ENCODE measurements at places on chromosomes 6 and 20. TPM values are rescaled to one million over a fixed set of nuclear protein-coding genes. Genes with fewer than 3 reads are reported as not detected.
A peak's percentile ranks its signal among the peaks of the same experiment; 100 is the strongest.

SERPINB1 gene
- 14.7 TPM for polyA plus RNA-seq

- no peak for DNase-seq
These were observed 689 bp upstream of the PFDN4 start for GRCh38 chr20:54207053-54207742.

- no peak for DNase-seq
These were observed 179.4 kb downstream of the FOXC1 start for GRCh38 chr6:1789092-1789491.

DNA sequence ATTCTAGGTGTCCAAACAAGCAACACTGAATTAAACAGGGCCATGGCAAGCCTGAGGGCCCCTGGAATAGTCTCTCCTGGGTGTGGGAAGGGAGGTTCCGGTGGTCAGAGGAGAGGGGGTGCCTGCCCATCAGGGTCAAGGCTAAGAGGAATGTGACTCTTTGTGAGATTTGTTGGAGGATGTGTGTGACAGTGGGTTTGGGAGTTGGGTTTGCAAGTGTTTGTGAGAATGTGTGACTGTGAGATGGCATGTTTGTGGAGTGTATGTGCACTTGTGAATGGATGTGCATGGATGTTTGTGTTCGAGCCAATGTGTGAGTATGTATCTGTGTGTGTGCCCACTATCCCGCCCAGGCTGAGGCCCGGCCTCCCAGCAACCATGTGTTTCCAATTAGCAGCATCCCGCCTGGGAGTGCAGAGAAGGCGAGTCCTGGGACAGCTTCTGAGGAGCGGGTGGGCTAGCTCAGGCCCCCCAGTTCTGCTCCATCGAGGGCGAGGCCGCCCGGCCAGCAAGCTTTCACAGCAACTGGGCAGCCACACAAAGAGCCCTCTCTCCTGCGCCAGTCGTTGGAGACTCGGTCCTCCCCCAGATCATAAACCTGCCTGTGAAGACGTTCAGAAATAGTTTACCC lies 12.6 kb downstream of the FOXC1 start:
- DNase-seq: no peak

NRN1 gene
- polyA plus RNA-seq: 3.9 TPM

DNA sequence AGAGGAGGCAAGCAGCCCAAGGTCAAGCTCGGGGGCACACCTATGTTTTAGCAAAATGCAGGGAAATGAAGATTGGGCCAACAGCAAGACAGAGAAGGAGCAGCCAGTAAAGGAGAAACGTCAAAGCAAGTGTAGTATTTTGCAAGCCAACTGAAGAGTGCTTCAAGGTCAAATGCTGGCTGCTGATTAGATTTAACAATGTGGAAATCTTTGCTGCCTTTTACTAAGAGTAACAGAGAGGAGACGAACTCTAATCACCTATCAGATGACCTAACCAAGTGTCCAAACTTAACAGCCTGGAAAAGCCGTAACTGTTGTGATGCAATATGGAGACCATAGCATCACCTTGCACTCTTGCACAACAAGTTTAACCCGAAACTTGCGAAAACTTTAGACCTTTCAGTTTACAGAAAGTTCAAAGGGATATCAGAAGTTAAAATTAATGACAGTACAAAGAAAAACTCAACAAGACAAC lies 30.4 kb downstream of the AKIRIN2 start:
- no peak for DNase-seq

DNA sequence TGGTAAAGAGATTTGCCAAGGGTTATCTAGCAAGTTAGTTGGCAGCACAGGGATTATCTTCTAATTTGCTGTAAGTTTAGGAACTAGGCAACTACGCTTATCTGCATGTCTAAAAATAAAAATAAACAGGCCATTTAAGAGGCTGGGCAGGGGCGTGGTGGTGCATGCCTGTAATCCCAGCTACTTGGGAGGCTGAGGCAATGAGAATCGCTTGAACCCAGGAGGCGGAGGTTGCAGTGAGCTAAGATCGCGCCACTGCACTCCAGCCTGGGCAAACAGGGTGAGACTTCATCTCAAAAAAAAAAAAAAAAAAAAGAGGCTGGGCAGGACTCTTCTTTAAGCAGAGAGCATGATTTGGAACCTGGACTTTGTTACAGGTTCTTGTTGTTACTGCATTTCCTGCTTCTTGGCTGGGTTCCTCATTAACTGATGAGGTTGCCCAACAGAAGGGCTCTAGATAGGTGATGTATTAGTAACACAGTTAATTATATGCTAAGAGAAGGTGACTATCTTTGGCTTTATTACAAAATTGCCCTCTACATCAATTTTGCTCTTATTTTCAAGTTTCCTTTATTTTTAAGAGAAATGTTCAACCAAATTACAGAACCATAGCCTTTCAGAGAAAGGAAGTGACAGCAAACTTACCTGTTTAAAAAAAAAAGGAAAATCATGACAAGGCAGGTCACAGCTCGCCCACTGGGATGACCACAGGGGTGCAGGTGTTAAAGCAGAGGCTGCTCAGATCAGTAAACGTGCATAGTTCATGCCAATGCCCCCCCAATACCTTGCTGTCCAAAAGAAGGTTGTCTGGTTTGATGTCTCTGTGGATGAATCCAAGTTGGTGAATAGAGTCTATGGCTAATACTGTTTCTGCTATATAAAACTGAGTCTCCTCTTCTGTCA lies 32.5 kb downstream of the STK38 start:
- peak; percentile 3 for DNase-seq

DNA sequence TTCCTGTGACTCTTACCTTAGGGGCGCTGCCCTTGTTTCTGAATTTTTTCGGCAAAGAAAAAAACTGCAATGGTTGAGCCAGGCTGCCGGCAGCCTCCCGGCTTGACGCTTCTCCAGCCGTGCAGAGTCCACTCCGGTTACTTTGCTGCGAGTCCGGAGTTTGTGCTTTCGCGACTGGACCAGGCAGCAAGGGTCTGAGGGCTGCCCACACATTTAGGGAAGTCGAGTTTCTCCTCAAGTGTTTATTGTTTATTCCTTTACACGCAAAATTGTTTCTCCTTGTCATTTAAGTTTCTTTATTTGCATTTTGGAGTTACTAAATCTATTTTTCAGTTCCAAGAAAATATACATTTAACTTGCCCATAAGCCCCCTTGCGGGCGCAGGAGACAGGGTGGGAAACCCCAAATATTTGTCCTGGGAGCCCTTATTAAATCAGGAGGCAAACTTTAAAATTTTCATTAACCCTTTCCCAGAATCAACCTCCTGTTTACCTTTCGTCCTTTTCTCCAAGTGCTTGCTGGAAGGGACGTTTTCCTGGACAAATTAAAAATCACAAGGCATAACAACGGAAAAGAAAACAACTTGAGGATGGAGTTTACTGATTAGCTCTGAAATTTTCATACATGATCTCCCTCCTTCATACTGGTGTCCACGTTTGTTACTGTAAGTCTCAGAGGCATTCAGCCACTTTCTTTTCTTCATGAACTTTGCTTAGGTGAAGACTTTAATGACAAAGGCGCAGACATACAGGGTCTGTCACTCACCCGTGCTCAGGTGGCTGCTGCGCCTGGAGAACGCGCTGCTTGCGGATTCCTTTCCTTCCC lies 1.7 kb upstream of the PDE10A start:
- peak; percentile 34 for DNase-seq

TRIM38 gene
- 9.2 TPM for polyA plus RNA-seq

TCP11 gene
- 2.2 TPM for polyA plus RNA-seq

DNA sequence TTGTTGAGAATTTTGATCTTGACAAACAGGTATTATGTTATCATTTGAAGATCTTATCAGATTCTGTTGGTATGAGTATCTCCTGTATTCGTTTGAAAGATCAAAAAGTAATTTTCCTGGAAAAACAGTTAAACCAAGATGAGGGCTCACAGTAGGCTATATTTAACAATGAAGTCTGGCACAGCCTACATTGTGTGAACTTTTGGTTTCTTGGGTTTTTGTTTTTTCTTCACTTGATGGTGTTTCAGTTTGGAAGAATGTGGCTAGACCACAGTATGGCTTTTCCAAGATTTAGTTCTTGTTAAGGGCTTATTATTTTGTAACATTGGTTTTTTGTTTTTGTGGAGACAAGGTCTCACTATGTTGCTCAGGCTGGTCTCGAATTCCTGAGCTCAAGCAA lies 306.4 kb downstream of the CDKAL1 start:
- DNase-seq: no peak

DNA sequence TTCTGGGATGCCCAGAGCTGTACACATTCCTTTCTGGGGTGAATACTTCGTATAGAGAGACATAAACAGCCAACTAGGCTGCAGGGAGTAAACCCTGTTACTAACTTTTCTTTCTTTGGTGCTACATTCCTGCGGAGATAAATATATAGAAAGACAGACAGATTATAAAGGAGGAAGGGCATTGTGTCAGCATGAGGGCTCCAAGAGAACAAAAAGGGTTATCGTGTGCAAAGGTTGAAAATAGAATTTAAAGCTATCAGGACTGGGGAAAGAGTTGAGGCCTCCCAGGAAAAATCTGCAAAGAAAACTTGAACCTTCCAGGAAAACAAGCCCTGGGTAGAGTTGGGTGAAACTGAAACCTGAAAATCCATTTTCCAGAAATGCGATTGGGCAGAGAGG lies 68.0 kb downstream of the TMEM170B start:
- no peak for DNase-seq

RHAG gene
- polyA plus RNA-seq: 1.6 TPM

DNA sequence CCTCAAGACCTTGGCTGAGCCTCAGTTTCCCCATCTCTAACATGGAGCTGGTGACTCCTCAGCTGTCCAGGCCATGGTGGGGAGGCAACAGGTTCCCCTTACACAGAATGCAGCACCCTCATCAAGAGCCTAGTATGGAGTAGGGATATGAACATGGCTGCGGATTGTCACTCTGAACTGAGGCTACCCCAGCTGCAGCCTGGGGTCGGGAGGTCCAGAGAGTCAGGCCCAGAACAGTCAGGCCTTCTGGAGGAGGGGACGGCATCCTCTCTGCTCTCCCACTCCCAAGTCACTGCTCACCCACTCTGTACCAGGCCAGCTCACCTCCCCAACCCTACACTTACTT lies 1.4 kb upstream of the FOXS1 start:
- no peak for DNase-seq

BMP5 gene
- polyA plus RNA-seq: 2.8 TPM

GRCh38 chr6:13586603-13587542 lies 12.5 kb downstream of the SIRT5 start:
- DNase-seq: no peak

GRCh38 chr6:154432533-154433476 lies 76.2 kb upstream of the IPCEF1 start:
- no peak for DNase-seq

DNA sequence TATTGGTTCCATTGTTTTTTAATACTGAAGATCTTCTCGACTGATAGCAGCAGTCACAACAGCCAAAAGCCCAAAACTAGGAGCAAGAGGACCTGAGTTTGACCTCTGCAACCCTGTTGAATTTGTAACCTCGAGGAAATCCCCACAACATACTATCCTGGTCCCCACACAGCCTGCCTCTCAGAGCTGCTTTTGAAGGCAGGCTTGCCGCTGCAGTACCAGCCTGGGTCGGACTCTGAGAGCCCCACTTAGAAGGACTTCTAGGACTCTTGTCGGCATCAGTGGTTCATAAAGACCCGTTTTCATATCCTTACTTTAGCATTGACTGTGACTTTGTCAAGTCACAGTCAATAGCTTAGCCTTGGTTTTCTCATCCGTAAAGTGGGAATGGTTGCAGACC lies 49.3 kb downstream of the EBF4 start:
- no peak for DNase-seq

EEF1A2 gene
- polyA plus RNA-seq: 2.4 TPM

DNA sequence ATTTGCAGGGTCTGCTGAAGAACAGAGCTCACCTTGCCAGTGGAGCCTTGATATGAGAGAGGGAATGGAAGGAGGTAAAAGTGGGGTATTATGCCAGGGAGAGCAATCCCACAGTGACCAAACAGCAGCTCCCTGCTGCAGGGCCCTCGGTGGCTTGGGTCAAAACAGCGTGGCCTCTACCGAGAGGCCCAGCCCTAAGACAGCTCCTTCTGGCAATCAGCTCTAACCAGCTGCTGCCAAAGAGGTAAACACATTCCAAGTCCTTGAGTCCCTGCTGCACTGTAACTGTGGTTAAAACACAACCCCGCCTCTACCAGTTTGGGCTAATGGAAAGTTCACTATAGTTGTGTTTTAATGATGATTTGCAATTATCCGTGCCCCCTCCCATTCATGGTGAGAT lies 1.4 kb upstream of the DAAM2 start:
- no peak for DNase-seq

MROH8 gene
- polyA plus RNA-seq: 9.0 TPM

DNA sequence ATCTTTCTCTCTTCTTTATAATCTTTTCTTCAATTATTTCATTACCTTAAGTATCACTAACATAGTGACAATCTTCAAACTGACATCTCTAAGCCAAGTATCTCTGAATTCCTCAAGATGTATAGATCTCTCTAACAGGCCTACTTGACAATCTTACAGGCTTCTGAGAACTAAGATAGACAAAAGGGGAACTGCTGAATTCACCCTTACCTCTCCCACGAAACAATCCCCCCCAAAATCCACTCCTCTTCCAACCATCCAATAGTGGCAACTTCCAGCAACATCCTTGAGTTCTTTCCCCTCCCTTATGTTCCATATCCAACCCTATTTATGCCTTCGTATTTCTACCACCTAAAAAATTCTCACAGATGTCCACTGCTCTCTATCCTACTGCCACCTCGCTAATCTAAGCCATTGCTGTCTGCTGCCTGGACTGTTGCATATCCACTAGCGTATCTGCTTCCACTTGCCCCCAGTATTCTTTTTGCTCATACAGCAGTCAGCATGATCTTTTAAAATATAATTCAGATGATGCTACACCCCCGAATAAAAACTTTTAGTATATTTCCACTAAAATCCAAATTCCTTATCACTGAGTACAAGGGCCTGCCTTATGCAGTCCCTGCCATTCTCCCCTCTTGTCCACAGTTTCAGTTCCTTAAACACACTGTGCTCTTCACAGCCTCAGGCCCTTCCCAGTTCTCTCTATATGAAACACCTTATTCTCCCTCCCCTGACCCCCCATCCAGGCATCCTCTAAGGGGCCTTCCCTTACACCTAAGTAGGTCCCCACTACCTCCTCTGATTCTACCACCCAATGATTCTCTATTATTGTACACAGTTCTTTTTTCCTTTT lies 8.0 kb downstream of the REPS1 start:
- no peak for DNase-seq

- DNase-seq: no peak
These were observed 546 bp upstream of the KLHL32 start for GRCh38 chr6:96923871-96924493.

- DNase-seq: no peak
These were observed 6.3 kb downstream of the TNFAIP3 start for GRCh38 chr6:137873273-137873762.

DNA sequence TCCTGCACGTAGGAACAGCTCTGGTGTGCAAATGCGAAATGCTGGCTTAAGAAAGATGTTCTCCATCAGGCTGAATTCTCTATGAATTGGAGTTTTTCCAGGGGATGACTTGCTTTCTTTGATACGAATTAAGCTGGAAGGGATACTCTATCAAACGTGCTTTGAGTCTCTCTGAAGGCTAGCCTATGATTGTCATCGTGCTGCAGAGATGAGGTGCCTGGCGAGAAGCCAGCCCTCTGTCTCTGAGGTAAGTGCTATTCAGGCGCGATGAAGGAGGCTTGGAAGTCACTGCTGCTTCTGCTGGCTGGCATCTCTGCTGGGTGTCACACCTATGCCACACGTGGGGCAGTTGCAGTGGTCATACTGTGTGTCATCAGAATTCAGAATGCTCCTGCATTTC lies 223.7 kb downstream of the TAF4 start:
- no peak for DNase-seq
